ENCODE measurements at places on chromosomes 12 and 14.

- no peak for DNase-seq
Observed at GRCh38 chr14:93121030-93121834, 5.5 kb upstream of the ITPK1 start.

DNA sequence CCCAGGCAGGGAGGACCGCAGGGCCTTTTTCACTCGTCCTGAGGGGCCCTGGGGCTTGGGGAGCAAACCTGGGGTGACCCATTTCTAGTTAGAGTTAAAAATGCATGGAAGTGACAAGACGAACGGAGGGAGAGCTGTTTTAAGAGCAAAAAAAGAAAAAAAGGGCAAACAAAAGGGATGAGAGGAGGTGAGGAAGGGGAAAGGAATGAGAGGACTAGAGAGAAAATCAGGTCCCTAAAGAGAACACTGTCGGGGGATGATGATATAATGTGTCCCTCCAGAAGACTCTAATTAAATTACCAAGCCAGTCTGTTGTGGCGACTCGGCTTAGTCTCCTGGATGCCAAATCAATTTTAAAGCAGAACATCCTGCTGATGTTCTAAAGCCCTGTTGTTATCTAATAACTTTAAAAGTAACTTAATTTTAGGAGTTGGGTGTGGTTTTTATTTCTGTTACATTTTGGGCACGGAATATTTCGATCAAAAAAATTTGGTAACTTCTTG is 1.1 kb downstream of the ANO6 start:
- DNase-seq = no peak

GRCh38 chr12:90098132-90098779 is 389.6 kb upstream of the ATP2B1 start:
- no peak for DNase-seq

DNA sequence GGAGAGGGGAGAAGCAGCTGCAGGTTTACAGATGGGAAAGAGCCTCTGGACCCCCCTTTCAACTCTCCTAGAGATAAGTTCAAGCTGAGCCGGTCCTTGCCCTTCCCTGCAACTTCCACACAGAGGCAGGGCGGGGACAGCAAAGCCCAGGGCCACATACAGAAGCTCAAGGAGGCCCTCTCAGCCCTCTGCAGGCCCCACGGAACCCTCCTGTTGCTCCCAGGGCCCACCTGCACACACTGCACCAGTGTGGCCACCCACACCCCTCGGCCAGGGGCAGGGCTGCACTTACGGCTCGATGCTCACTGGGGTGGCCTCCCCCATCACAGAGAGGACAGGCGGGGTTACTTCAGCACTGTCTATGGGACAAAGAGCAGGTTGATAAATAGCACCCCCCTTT is 13.0 kb upstream of the PNMA1 start:
- no peak for DNase-seq

DNA sequence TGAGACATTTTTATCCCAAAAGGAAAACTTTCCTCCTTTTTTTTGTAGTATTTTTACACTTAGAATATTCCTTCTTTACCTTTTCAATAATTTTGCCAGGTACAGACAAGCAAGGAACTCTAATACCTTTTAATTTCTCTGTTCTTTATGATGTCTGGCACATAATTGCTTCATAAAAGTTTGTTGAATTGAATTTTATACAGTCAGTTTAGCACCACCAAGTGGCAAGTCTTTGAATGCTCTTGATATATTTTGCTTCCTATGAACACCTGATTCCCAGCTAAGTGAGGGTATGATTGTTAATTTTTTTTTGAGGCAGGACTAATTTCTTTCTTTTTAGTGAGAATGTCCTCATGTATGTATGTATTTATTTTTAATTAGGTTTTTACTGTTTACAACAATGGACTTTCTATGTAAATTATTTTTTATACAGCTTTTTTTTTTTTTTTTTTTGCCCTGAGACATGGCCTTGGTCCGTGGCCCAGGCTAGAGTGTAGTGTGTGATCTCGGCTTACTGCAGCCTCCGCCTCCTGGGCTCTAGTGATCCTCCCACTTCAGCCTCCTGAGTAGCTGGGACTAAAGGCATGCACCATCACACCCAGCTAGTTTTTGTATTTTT is 6.9 kb downstream of the TBC1D15 start:
- DNase-seq = no peak

- no peak for DNase-seq
Observed at GRCh38 chr14:100292301-100292775, 13.9 kb downstream of the SLC25A29 start.

DNA sequence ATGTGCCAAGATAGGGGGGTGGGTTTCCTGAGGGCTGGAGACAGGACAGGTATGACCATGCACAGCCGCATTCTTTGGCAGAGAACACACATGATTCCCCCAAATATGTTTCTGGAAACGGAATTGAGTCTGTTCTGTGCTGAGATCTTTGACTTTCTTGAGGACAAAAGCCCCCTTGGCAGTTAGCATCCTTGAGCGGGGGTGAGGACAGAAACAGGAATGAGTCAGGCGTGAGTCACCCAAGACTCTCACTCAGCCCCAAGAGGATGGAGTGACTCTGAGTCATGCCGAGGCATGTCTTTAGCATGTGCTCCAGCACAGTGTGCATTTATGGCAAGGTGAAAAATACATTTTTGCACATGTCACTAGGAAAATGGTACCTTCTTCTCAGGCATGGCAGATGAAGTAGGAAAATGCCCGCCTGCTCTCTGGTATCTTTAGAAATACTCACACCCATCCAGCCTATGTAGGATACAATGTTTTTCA is 52.1 kb downstream of the DAD1 start:
- DNase-seq = no peak

- no peak for DNase-seq
Observed at GRCh38 chr12:69173368-69173767, 66.0 kb upstream of the CPSF6 start.

GRCh38 chr12:65656891-65657351 is 167.4 kb upstream of the HMGA2 start:
- DNase-seq = no peak

DNA sequence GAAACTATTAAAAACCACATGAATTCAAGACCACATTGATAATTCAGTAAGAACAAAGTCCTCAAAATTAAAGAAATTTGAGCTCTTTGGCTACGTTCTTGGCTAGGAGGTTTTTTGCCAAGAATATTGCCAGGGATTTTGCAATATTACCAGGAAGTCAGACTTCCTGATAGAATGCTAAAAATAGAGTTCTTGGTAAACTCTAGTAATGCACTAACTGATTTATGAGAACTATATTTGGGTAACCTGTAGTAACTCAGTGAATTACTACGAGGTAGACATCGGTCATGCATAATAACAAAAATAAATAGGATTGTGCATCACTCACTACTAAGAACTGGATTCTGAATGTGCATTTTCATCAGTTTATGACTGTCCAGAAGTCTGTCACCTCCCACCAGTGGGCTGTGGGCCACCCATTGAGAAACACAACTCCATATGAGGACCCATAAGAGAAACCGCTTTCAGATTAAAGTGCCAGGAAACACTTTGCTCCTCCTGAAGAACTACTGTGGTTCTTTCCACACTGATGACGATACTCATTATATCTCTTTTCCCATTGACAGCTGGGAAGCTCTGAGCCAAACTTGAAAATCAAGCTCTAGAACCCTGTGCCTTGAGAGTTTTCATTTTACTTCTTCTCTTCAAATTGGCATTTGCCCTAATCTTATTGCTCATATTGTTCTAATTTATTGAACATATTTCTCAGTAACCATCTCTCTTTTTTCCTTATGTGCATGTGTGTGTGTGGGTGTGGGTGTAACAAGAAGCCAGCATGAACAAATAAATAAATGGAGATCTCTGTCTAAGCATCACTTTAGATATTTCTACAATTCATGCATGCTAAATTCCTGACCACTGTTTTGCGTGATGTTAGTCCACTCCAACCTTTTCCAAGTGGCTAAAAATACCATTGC is 116.6 kb downstream of the BCL11B start:
- DNase-seq = no peak

GRCh38 chr12:29428633-29429032 is 47.7 kb upstream of the ERGIC2 start:
- no peak for DNase-seq

DNA sequence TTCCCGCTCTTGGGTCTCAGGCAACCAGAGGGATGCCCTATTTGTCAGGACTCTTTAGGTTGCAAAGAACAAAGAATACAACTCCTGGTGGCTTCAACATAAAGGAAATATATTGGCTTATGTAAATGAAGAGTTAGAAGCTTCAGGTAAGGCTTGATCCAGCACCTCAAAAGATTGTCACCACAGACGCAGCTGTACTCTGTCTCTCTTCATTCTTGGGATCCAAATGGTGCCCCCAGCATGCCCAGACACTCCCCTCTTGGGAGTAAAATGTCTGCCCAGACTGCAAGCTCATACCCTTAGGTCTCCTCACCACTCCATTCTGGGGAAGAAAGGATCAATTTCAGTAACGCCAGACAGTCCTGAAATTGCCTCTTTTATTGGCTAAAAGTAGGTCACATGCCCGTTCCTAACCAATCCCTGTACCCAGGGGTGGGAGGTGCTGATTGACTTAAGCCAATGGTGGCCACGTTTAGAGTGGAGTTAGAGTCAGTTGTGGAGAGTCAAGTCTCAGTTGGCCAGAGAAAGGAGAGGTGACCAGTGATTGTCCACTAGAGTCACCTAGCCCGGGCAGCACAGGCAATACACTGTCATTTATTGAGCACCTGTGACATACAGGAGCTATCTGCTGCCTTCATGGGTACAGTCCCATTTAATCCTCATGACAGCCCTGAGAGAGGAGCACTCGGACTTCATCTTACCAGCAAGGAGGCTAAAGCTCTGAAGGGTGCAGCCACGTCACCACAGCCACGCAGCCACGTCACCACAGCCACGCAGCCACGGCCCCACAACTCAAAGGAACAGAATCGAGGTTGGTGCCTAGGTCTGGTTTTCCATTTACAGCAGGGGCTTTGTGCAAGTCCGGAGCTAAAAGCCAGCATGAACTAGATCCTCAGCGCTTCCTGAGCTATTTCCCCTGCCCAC is 19.7 kb upstream of the BEGAIN start:
- no peak for DNase-seq

- DNase-seq = no peak
Observed at GRCh38 chr14:55710506-55711041, 130.6 kb downstream of the KTN1 start.

All from NCI-H2107 (cell line).